GM23338 (cell line): ENCODE measurements at places on chromosomes 16 and 17. TPM values are rescaled to one million over a fixed set of nuclear protein-coding genes. Genes with fewer than 3 reads are reported as not detected.

- DNase-seq: no peak
These were observed 31.1 kb downstream of the RANBP10 start for GRCh38 chr16:67775273-67775672.

DNA sequence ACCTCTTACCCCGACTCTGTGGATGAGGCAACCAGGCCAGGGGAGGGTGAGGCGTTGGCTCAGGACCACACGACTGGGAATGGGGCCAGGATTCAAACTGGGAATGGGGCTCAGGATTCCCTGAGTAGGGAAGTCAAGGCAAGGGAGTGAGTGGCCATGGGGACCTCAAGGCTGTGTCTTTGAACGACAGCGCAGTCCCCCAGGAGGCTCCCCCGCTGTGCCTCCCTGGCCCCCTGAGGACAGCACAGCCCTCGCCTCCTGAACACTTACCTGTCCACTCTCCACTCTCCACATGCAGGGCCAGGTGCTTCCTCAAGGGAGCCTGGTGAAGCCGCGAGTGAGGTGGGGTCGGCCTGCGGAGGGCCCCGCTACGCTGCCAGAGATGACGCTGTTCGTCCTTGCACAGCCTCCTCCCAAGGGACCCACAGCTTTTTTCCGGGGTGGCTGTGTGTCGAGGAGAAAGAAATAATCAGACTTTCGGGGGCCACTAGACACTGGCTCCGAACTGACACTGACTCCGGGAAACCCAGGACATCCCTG, 6.9 kb downstream of the ZNF469 start:
- no peak for DNase-seq

CHST5 gene
- total RNA-seq: not detected in 2 replicates

GRCh38 chr17:28344435-28344901, 8.9 kb downstream of the TNFAIP1 start:
- no peak for DNase-seq

NAGS gene
- total RNA-seq: 7.2 and 7.7 TPM in 2 replicates

DNA sequence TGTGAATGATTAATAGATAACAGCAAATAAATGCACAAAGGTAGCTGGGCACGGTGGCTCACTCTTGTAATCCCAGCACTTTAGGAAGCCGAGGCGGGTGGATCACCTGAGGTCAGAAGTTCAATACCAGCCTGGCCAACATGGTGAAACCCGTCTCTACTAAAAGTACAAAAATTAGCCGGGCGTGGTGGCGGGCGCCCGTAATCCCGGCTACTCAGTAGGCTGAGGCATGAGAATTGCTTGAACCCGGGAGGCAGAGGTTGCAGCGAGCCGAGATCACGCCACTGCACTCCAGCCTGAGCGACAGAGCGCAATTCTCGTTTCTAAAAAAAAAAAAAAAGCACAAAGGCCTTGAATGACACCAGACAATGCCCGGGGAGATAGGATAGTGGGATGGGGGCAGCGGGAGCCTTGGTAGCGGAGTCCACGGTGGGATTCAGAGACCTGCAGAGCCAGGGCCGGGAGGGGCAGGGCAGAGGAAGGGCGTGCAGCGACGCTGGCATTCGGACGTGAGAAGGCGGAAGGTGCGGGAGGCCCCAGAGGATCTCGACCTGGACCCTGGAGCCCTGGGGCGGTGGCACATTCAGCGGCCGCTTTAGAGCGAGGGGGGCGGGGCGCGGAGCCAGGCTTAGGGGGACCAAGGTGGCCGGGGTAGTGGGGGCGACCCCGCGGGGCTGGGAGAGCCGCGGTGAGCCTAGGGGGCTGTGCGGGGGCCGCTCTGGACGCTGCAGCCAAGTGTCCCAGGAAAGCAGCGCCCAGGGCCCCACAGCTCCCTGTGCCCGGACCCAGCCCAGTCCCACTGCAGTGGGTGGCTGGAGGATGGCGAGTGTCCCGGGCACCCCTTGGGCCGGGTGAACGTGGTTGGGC, 999 bp upstream of the FLYWCH2 start:
- peak; percentile 79 for DNase-seq

GRCh38 chr17:49316889-49317675, 45.0 kb downstream of the ZNF652 start:
- no peak for DNase-seq

- peak; percentile 64 for DNase-seq
These were observed 1.8 kb downstream of the HMOX2 start for GRCh38 chr16:4477966-4478365.

GRCh38 chr17:5422505-5422904, 2.5 kb downstream of the RPAIN start:
- DNase-seq: no peak

DNA sequence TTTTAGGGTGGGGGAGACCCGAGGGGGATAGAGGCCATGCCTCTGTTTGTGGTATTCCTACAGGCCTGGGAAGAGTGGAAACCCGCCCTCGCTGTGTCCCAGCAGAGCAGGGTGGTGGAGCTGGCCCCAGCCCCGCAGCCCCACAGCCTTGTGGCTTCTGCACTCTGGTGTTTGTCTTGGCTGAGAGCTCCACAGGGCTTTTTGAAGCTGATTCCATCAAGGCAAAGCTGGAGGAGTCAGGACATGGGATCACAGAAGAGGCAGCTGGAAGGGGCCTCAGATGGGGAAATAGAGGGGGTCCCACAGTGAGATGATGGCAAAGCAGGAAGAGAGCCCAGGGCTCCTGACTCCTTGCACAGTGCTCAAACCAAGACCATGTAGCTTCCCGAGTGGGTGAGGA, 5.0 kb upstream of the WFIKKN2 start:
- DNase-seq: no peak

ITGAL gene
- total RNA-seq: 0.07 TPM in 1 of 2 replicates, not detected in the other

SLFN13 gene
- 3.1 and 4.3 TPM in 2 replicates for total RNA-seq

DNA sequence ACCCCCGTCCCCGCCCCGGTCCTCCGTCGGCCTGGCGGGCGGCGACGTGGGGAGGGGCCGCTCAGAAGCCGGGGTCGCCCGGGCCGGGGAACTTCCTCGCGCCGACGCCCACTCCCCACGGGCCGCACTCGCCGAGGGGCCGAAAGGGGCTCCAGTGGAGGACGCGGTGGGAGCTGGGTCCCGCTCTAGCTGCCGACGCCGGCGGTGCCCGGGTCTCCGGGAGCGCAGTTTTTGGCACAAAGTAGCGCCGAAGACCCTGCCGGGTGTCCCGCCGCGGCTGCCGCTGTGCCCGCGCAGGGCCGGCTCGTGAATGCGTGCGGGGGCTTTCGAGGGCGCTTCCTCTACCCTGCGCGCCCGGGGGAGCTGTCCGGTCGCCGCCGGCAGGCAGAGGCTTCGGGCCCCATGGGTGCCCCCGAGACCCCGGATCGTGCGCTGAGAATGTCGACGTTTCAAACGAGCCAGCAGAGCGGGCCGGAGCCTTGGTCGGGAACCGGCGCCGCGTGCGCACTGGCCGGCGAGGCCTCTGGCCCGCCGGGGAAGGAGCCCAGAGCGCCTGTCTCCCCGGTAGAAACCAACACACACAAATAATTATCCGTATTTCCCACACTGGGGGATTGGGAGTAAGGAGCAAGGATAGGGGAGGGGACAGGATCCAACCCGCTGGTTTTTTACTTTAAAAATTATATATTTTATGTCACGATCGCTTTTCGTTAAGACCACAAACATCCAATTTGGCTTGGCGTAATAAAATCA, 46.6 kb upstream of the SLC38A10 start:
- peak; percentile 51 for DNase-seq

EVPLL gene
- 0.12 and 0.42 TPM in 2 replicates for total RNA-seq

- peak; percentile 72 for DNase-seq
These were observed 580.8 kb upstream of the EEF2KMT start for GRCh38 chr16:5678371-5678770.

GRCh38 chr17:35188111-35188510, 6.1 kb downstream of the SLC35G3 start:
- no peak for DNase-seq
